Stimulated activated CD4-positive, alpha-beta T cell treated with anti-CD3 and anti-CD28 coated beads, TNF-alpha, amount 100 ng/mL, for 24 hours (primary cell): ENCODE measurements at places on chromosomes 5 and 9.
A peak's percentile ranks its signal among the peaks of the same experiment; 100 is the strongest.

- no peak for DNase-seq
Observed at GRCh38 chr5:172915514-172915913, 43.7 kb upstream of the RPL26L1 start.

DNA sequence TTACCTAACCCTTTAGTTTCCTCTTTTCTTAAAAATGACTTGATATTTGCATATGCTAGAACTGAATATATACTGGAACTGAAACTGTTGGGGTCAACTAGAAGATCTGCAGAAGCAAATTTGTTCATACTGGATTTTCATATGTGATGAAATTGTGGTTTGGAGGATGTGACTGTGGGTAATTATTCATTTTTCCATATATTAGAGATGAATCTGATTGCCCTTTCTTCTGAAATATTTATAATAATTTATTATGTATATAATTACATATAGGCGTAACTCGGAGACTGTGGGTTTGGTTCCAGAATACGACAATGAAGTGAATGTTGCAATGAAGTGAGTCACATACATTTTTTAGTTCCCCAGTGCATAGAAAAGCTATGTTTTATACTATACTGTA lies 149.1 kb downstream of the ATP10B start:
- no peak for DNase-seq

GRCh38 chr9:77453825-77454647 lies 194.1 kb downstream of the GNA14 start:
- no peak for DNase-seq

DNA sequence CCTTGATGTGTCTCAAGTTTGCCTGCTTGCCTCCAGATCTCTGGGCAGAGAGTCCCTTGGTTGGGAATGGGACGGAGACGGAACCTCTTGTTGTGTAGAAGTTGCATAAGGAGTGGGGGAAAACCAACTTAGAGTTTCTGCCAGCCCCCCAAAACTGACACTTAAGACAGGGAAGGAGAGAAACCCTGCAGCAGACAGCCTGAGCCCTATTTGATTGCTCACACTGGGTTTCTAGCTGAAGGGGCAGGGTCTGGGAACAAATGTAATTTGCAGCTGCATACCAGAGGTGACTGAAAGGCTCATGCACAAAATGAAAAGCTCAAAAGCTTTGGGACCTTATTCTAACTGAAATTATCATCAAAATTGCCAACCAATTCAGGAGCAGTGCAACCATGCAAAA lies 254.5 kb downstream of the RASEF start:
- no peak for DNase-seq

- DNase-seq: no peak
Observed at GRCh38 chr5:66013397-66013796, 87.0 kb downstream of the ERBIN start.

DNA sequence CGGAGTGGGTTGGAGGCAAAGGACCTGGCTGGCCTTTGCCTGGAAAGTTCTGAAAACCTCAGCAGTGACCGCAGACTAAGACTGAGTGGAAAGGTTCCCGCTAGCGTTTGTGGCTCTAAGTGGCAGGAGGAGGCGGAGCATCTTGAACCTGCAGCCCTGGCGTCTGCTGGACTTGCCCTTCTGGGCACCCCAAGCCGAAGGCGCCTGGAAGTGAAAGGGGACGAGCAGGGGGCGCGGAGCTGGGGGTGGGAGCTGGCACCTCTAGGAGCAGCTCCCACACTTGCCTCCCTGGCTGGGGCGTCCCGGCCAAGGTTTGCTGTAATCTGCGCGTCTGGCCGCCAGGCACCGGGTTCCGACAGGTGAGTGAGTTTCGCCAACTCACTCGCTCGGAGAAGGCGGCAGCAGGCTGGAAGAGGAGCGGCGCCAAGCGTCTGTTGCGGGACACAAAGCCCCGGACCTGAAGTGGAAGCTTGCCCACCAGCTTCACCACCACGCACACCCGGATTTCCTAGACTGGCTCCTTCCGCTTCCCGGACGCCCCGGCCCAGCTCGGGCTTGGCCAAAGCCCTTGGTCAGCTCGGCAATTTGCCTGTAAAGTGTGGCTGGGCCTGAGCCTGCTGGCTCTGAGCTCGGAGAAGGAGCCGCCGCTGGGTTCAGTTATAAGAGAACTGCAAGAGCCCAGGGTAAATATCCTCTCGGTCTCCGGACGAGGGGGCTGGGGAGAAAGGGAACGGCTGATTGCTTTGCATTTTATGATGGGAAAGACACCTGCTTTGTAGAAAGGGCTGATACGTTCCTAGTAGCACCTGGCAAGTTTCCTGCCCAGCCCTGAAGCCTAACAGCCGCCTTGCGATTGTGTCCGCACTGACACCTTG lies at the start of gene GNA14:
Gene GNA14, minus strand, starts transcription at position 89 of the 875 bp plus-strand sequence. CDS start 529 bp downstream, outside the sequence.
- DNase-seq: no peak

DNA sequence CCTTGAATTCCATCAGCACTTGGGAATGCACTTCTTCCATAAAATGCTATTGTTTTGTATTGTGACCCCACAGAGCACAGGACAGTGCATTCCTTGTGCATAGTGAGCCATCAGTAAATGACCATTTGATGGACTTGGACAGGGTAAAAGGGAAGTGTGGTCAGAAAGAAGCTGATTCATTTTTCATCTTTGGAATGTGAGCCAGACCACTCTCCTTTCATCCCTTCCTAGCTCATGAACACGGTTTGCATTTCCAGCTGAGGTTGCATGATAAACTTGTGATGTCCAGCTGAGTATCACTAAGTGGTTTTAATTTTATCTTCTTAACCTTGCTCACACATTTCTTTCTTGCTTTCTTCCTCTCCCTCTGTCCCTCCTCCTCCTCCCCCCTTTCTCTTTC lies 101.3 kb downstream of the NUDT12 start:
- no peak for DNase-seq

GRCh38 chr5:61910771-61911170 lies 395.2 kb upstream of the KIF2A start:
- DNase-seq: no peak

GRCh38 chr5:142869886-142870285 lies 99.7 kb downstream of the ARHGAP26 start:
- no peak for DNase-seq

- no peak for DNase-seq
Observed at GRCh38 chr5:133932441-133933168, 35.8 kb downstream of the C5orf15 start.

DNA sequence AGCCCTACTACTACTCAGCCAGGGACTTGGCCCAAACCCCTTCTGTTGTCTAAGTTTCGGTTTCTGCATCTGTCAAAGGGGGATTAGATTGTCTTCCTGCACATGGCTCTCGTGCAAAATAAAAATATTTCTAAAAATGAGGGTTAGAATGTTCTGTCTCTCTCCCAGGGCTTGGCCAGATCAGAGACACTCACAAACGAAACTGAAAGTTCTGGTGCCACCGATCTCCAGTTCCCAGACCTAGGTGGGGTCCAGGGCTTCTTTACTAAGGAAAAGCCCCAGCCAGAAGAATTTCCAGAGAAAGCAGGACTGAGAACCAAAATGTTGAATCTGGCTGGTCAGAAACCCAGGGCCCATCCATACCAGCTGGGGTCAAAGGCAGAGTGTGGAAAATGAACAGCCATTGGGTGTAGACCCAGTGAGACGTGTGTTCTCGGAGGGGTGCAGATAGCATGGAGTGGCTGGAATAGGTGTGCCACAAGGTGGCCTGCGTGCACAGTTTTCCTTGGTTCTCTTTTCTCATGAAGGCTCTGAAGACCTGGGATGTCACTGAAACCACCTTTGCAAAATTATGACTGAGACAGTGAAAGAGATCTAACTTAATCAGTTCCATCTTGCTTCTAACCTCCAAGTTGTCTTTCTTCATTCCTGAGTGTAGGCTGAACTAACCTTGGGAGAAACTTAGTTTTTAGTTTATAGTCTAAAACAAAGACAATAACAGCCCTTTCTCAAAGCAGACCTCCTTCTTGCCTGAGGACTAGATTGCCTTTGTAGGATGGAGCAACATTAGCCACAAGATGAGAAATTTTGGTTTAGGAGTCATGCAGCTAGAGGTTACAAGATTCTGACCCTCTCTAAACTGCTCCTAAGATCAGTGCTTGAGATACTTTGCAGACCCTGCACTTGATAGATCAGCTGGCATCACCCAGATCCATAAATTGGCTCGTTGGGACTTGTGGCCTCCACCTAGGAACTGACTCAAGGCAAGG lies 2.3 kb upstream of the SLC23A1 start:
- no peak for DNase-seq

- DNase-seq: no peak
Observed at GRCh38 chr5:157855404-157855994, 3.4 kb downstream of the CLINT1 start.

DNA sequence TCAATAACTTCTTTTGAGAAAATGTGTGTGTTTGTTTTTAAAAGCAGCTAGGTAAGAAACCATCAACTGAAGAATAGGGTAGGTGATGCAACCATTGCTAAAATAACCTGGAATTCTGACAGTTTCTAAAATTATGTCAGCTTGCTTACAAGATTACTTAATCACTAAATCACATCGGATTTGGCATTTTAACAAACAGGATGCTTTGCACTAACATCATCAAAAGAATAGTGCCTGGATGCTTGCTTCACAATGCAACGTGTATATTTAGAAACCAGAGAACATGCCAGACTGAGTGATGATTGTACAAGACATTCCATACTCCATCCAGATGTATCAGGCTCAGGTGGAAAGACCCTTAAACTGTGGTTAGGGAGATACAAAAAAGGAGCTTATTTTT lies 43.9 kb downstream of the PAM start:
- DNase-seq: no peak

DNA sequence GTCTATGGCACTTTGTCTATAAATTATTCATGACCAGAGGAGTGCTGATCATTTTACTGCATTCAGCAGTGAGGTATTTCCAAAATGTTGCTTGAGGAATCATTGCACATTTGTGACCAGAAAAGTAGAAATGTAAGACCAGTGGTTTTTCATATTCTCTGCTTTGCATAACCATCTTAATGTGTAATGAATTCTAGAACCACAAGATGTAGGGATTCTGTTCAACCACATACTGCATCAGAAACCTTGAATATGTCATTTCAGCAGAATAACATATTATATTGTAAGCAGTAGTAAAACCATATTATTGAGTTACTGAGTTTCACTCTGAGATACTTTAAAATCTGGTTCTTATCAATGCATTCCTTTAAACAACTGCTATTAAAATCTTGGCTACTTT lies 1243.4 kb downstream of the MAT2B start:
- DNase-seq: no peak

DNA sequence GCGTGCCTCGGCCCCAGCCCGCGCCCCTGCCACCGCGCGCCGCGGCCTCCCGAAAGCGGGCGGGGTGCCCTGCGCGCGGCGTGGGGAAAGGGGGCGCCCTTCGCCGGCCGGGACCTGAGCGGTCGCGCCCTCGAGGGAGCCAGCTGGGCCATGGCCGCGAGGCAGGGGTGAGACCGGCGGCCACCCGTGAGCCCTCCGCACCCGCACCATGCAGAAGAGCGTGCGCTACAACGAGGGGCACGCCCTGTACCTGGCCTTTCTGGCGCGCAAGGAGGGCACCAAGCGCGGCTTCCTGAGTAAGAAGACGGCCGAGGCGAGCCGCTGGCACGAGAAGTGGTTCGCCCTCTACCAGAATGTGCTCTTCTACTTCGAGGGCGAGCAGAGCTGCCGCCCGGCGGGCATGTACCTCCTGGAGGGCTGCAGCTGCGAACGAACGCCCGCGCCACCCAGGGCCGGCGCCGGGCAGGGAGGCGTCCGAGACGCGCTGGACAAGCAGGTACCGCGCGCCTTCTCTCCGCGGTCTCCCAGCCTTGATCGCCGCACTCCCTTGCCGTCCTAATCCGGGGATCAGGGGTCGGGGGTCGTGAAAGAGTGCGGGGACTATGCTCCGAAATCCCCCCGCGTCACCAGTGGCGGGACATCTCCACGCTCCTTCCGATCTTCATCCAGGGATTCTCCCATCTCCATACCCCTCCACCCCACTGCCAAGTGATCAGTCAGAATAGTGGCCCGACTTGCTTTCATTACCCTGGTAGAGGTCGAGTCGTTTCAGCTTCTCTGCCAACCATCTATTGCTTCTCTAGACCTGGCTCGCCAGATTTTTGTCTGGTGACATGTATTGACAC lies 590 bp downstream of the RASGRF2 start:
- DNase-seq: peak; percentile 16

DNA sequence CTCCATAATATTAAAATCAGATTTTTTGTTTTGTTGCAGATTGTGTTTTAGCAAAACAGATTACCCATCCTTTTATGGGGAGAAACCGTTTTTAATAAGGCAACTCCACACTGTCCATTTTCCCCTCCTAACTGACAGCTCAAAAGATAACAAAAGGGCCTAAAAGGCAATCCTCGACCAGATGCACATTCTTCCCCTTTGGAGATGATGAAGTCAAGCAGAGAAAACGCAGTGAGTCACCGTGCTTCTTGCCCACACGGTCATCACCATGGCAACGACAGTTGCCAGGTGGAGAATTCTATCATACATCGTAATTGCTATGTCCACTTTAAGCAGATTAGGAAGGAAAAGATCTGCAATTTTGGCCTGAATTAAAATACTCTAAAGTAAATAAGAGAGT lies 96.4 kb downstream of the DIRAS2 start:
- DNase-seq: no peak

- no peak for DNase-seq
Observed at GRCh38 chr5:156414391-156414790, 87.4 kb downstream of the SGCD start.

GRCh38 chr5:98968056-98968564 lies 39.3 kb upstream of the CHD1 start:
- DNase-seq: no peak

DNA sequence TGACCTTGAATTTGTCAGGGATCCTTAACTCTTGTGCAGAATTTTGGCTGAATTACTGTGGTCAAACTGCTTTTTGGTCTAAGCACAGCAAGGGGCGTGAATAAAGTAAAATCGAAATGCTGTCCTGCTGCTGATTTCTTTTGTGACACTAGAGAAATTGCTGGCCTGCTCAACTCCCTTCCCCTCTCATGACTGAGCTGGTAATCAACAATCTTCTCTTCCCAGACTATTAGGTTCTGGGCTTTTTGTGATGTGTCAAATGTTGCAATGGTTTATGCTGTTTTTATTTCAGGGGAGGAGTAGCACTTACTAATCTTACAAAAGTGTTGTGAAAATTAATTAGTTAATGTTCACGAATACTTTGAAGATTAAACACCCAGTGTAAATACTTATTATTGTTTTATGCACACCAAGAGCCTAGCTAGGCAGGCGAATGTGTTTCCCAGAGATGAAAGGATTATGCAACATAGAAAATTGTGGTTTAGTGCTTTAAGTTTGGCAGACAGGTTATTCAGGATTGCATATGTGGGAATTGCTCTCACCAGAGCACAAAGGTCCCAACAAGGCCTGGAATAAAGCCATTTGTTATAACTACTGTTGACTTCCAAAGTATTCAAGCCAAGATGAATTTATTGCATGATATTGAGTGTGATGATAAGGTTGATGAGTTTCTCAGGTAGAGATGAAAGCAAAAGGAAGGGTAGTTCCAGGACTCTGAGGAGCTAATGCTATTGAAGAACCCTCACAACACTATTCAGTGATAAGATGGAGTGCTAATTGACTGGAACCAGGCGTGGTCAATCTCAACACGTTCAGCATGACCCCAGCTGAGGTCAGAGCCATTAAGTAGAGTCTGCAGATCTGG lies 280.7 kb upstream of the ZNF608 start:
- DNase-seq: no peak

GRCh38 chr9:121620777-121621449 lies 30.5 kb upstream of the DAB2IP start:
- DNase-seq: no peak
